ENCODE measurements at places on chromosomes 2 and 18.

DNA sequence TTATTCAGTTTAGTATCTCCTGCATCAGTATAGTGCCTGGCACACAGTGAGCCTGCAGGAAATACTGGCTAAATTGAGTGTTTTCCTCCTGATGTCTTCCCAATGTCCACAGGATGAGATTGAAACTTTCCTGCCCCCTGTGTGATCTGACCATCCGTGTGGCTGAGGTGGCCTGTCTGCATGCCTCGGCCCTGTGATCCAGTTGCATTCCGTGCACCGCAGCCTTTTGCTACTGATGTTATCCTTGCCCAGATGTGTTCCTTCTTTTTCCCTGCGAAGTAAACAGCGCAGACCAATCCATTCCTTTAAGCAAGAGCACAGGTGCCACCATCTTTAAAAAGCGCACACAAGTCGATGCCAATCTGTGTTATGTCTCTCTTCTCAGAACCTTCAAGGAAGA is 462.6 kb downstream of the PTPRM start:
- DNase-seq, result no peak

DNA sequence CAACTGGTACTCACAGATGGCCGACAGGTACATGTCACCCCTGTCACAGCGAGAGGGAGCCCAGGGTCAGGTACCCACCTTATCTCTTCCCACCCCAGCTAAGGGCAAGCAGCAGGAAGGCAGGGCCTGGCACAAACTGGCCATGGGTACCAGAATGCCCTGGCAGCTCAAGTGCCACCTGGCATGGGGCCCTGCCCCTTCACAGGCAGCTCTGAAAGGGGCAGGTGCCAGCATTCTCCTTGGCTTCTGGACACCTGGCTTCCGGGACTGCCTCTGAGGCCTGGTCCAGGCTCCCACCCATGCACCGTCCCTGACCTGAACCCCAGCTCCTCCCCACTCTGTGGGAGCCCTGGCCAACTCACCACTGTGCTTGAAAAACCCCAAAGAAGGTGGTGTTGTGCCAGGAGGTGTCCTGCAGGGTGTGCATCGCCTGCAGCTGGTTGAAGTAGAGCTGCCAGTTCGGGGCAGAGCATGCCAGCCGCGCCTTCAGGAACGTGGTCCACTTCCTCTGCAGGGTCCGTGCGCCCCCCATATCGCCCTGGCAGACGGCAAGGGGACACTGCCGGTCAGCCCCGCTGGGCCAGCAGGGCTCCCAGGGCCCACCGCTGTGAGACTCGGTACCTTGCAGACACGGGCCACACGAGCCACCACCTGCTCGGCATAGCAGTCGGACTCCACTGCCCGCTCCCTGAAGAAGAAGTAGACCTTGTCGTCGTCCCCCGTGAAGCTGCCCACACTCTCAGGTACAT is 5.4 kb downstream of the SEMA4C start:
- DNase-seq, result no peak

DNA sequence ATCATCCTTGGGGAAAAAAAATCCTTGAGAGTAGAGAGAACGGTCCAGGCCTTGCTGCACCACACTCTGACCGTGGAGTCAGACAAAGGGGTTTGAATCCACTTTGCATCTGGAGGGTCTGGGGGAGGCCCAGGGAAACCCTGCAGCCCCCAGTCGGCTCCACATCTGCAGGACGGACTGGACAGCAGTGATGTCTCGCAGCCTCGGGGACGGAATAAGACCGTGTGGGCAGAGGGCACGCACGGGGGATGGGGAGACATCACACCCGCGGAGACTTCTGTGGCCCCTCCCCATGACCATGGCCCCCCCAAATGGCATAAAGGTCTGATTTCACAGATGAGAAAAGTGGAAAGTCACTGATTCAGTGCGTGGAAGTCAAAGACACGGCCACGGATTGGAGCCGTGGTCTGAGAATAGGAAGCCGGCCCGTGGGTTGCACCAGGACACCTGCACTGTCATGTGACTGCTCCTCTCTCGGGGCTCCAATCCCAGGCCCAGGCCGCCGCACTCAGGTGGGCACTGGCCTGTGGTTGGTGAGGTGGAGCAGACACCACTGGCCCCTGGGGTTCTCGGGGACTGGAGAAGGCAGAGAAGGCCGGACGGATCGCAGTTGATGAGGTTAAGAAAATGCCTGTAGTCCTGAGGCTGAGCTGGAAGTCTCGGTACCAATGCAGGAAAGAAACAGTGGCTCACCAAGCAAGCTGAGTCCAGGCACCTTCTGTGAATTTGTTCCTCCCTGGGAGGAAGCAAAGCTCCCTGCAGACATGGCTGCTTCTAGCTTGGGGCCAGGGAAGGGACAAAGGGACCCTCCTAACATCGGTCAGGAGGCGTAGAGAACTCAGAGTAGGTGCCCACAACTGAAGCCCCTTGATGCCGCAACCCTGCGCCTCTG is 61.8 kb downstream of the RTP5 start:
- DNase-seq, result no peak

DNA sequence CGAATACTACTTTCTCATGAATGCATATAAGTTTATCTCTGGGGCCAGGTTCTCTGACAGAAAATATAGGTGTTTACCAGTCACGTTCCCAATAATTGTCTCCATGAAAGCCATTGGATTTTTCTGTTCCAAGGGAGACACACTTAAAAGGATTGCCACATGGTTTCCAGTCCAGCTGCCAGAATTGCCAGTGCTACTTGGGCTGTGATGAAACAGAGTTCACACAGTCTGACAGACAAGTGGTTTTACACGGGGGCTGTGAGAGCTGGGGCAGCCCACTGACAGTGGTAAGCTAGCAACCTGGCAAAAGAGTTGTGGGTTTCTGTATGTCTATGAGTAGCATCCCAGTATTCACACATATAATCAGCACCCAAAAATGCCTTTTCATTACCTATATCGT is 27.7 kb upstream of the ATRAID start:
- no peak for DNase-seq

- DNase-seq, result no peak
Observed at GRCh38 chr18:12092398-12093229, 1.0 kb upstream of the ANKRD62 start.

- no peak for DNase-seq
Observed at GRCh38 chr18:13681701-13682100, 44.7 kb downstream of the FAM210A start.

GRCh38 chr2:23850564-23851256 is 76.2 kb downstream of the ATAD2B start:
- DNase-seq, result no peak

GRCh38 chr2:99938250-99938649 is 204.1 kb downstream of the AFF3 start:
- no peak for DNase-seq

DNA sequence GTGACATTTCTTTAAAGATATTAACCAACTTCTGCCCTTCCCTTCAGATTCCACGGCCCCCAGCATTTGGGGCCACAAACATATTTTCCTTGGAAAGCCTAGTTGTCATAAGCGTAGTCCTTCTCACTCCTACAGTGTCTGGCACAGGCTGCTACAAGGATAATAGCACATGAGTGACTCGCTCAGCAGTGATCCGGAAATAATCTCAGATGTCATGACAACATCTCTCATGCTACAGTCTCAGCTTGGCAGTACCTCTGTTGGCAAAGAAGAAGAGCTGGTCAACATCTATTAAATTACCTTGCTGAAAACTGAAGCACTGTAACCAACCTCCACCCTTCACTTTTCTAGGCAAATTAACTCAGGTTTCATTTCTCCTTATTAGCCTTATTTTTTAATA is 351.7 kb downstream of the RAD51AP2 start:
- no peak for DNase-seq

DNA sequence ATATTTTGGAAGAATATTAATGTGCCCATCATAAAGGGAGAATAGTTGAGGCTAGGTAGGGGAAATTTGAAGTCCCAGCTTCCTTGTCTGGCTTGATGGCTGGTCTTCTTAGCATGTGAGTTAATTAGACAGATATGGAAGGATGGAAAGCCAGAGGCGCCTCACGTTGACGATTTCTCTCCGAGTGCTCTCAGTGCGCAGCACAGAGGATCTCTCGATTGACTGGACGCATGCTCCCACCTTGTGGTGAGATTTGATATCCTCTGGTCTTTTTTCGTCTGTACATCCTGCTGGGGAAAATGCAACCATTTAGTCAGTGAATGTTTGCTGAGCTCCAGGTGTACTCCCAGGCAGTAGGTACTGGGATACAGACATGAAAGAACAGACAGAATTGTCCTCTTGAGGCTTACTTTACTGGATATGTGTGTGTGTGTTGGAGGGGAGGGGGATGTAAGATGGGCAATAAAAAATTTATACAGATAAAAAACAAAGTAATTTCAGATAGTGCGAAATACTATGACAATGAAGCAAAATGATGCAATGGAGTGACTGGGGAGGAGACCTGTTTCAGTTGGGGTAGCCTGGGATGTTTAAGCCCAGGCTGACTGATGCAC is 66.9 kb upstream of the ZNG1B start:
- peak; percentile 29 for DNase-seq

DNA sequence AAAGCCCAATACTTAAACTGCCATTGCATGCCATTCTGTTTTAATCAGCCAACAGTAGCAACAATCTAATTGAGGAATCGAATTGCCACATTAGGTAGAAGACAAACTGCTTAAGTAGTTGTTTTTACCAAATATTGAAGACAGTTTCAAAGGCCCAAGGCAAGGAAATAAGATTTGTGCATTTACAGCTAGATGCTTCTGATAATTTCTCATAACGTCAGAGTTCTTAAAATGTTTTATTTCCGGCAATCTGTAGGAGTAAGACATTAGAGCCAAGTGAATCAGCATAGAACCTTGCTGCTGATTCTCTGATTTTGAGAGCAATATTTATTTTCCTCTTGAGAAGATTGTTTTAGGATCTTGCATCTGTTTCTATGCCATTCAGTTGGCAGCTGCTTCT is 174.3 kb downstream of the RBM43 start:
- DNase-seq, result no peak

- no peak for DNase-seq
Observed at GRCh38 chr2:127586136-127586535, 50.7 kb downstream of the MYO7B start.

- no peak for DNase-seq
Observed at GRCh38 chr2:175478096-175478768, 296.7 kb upstream of the ATP5MC3 start.

- DNase-seq, result no peak
Observed at GRCh38 chr2:187511356-187512315, 42.6 kb downstream of the TFPI start.

- DNase-seq, result no peak
Observed at GRCh38 chr2:20649976-20650375, 922 bp downstream of the HS1BP3 start.

- no peak for DNase-seq
Observed at GRCh38 chr2:177606636-177607035, 214.1 kb downstream of the AGPS start.

- no peak for DNase-seq
Observed at GRCh38 chr2:10000541-10000940, 42.8 kb upstream of the KLF11 start.

DNA sequence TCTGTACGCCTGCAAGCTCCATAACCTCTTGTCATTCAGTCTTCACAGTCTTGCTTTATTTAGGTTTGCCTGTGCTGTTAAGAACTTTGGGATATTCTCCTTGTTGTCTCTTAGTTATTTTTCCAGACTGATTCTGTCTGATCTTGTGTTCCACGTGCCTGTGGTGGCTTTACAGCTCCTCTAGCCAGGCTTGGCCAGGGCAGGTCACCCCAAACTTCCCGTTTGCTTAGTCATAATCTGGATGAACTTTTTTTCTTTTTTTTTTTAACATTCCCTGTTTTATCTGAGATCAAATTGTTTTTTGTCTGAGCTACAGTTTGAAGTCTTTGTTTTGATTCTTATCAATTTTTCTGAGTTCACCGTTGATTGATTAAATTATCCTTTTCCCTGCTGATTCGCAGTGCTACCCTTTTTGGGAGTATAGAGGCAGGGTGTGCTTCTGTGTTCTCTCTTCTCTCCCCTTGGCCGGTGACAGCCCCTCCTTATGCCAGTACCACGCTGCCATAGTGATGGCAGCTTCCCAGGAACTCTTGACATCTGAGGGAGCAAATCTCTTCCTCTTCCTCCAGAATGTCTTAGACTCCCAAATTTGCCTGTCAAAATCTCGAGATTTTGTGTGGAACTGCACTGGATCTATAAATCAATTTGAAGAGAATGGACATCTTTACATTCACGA is 2.5 kb downstream of the SP100 start:
- no peak for DNase-seq

GRCh38 chr2:46326231-46326980 is 29.2 kb downstream of the EPAS1 start:
- no peak for DNase-seq

DNA sequence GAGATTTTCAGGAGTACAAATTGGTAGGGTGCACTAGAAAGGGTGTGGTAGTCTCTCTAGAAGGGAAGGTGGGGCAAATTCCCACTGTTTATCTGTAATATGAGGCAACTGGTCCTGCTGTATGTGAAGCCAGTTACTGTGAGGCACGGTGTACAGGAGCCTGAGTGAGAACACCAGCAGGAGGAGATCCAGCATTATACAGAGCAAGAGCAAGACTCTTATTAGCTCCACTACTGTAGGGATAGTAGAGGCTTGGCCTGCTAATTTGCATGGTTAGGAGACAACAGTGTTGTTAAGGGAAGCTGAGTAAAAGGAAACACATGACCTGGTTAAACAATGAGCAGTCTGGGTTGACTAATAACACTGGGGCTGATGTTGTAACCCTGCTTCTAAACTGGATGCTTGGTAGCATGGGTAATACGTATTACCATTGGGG is 76.3 kb upstream of the WDSUB1 start:
- DNase-seq, result no peak

- DNase-seq, result no peak
Observed at GRCh38 chr2:31415421-31415820, 879 bp upstream of the XDH start.

DNA sequence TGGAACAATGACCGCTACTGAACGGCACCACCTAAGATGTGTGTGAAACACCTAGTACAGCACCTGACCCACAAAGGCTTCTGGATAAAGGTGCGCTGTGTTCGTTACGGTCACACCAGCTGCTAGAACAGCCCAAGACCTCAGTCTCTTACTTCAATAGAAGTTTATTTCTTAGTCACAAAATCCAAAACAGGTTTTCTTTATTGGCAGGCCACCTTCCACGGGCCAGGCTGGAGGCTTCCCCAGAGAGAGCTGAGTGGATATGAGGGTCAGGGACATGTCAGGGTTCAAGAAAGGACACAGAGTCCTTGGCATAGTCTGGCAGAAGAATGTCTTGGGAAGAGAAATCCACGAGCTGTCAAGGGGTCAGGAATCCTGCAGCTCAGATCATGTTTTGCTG is 92.2 kb downstream of the COL6A3 start:
- DNase-seq, result no peak

DNA sequence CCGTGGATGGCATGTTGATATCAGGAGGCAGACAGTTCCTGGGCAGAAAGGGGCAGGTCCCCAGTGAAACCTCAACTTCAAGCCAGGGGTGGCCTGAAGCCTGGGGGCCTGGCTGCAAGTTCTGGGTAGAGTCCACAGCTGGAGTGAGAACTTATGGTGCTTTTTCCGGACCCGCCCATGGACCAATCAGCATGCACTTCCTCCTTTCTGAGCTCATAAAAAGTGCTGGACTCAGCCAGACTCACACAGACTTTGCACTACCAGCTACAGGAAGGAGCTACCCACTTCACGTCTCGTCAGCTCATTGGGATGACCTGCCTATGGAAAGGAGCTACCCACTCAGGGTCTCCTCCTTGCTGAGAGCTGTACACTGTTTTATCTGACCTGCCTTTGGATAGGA is 183.1 kb upstream of the MC4R start:
- no peak for DNase-seq
